ENCODE measurements at places on chromosomes 5 and 9.

DNA sequence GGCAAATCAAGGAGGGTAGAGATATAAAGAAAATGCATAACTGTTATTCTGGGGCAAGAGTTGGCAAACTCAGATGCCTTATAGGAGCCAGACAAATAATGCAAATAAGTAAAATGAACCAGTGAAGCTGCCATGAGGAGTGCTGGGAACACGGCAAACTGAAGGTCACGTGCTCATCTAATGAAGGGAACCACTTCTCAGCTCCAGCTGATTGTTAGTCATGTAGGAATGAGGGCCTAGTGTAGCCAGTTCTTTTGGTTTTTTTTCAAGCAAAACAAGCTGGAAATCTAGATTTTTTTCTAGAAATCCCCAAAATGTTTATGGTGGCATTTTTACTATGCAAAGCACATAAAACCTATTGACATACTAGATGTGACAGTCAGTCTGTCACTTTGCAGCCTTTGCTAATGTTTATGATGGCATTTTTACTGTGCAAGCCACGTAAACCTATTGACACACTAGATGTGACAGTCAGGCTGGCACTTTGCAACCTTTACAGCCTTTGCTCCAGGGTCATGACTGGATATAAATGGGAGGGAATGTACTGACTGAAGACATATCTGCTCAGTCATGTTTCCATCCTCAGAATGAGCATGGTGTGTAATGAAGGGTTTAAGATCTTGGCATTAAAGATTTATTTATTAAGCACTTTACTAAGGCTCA, 39.4 kb downstream of the RUSC2 start:
- DNase-seq: no peak

DNA sequence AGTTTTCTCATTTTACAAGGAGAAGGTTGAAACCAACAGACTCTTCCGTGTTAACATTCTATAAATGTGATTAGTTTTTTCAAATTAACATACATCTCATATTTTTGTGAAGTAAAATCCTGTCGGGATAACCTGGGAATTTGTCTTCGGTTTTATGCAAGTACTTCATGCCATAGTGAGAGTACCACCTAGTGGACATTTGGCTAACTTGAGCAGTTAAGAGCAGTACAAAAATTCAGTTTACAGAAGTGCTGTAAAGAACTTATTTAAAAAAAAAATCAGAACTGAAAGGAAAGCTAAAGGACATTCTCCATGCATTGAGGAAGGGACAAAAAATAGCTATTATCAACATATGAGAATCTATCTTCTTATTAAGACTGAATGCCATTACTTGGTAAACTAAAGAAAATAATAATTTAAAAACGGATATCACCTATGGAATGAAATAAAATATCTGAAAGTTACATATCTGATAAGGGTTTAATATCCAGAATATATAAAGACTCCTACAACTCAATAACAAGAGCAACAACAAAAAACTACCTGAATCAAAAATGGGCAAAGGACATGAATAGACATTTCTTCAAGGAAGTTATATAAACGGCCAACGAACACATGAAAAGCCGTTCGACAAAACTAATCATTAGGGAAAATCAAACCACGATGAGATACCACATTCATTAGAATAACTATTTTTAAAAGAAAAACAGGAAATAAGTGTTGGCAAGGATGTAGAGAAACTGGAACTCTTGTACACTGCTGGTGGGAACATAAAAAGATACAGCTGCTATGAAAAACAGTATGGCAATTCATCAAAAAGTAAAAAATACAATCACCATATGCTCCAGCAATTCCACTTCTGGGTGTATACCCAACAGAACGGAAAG, 117.0 kb upstream of the GNA14 start:
- no peak for DNase-seq

DNA sequence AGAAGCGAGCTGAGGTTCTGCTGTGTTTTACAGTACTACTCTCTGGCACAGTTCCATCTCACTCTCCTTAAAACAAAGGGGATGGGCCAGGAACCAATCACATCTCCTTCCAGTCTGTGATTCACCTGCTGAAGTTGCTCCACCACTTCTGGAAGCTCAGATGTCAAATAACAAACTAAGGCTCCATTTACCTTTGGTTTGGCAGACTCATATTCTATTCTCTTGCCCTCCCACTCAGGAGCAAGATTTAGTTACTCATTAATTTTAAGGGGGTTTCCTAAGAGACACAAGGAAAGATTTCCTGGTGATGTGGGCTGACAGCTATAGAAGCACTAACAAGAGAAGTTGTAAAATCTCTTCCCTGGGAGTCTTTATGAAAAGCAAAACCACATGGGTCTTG, 37.8 kb upstream of the KIF2A start:
- DNase-seq: no peak

DNA sequence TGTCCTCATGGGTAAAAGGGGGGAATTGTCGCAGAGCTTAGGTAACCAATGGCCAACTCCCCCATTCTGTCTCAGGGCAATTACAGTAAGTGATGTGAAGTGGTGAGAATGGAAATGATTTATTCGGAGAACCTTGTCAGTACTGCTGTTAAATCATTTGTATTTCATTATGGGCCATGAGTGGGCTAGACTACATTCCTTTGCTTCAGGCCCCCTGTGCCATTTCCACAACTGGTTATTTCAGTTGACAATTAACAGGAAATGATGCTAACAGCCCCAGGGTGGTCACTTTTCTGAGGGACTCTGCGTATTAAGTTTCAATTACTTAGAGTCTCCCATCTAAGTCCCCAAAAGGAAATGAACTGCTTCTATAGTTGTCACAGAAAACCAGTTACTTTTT, 653.7 kb downstream of the CCDC171 start:
- DNase-seq: no peak

- DNase-seq: no peak
Measured at GRCh38 chr5:10600626-10601245, 36.9 kb downstream of the ANKRD33B start.

DNA sequence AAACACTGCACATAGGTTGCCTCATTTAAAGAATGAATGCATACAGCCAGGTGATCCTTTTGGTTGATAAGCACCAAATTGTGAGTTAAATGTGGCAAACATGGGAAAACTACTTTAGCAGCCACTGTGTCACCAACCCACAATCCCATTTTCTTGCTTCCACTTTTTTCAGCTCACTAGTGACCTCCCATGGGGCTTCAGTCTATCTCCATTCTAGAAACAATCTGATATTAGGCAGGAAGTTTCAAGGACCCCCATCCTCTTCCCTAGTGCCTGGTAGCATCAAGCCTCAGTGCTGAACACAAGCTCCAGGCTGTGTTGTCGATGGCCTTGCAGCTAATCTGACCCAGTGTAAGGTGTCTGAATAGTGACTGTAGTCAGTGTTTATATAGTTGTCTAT, 66.2 kb downstream of the PLPPR1 start:
- DNase-seq: no peak

DNA sequence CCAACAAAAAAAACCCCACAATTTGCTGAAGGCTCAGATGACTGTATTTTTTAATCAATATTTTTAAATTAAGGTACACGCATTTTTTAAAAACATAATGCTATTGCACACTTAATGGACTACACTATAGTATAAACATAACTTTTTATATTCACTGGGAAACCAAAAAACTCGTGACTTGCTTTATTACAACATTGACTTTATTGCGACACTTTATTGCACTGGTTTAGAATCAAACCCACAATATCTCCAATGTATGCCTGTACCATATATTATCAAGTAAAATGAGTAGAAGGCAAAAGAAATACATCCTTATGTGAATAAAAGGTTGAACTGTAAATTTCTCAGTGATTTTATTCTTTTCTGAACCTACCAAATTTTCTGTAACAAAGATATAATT, 53.7 kb downstream of the RICTOR start:
- DNase-seq: no peak

DNA sequence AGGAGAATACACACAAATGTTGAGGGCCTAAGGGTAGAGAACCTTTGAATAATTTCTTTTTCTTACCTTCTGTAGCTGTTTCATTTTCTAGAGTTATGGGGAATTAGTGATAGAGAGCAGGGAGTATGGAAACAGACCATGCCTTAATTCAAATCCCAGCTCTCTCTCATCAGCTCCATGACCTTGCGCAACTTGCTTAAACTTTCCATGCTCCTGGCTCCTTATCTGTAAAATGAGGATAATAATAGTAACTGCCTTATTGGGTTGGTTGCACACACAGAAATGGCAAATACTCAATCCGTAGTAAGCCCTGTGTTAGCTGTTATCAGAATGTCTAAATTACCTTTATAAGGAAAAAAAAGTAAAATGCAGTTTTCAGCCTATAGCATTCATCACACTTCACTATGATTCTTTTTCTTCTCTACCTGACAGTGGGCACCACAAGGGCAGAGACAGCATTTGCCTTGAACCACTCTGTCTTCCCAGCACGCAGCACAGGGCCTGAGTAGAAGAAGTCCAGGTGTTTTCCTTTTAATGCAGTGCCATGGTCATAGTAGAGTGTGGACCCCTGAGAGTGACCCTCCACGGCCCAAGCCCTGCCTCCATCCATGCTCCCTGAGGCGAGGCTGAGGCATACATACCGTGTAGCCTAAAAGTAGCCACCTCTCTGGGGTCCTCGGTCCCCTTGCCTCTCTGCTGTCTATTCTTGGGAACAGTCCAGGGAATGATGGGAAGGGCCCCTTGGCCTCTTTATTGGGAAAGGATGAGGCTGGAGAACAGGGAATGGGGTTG, 17.4 kb downstream of the C5orf15 start:
- no peak for DNase-seq

DNA sequence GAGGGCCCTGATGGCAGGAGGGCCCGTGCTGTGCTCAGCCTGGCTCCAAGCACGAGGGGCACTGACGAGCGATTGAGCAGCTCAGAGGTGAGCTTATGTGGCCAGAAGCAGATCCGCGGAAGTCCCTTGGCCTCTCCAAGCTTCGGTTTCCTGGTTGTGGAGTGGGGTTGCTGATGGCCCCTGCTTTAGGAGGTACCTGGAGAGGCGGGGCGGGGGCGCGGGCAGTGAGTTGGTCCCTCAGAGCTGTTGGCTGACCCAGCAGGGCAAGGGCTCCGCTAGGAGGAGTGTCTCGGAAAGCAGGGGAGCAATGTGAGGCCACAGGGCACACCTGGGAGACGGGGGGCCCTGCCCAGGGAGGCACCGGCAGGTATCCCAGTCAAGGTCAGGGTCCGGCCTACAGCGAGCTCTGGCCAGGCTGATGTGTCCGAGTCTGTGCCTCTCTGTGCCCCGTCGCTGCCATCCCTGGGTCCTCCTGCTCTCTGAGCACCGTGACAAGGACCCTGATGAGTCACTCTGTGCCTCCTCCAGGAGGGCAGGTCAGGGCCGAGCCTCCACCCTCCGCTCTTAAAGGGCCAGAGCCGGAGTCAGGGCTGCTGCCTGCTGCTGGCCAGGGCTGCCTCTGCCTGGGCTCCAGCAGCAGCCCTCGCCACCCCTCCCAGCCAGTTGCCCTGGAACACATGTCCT, 14.8 kb downstream of the NCS1 start:
- DNase-seq: no peak

DNA sequence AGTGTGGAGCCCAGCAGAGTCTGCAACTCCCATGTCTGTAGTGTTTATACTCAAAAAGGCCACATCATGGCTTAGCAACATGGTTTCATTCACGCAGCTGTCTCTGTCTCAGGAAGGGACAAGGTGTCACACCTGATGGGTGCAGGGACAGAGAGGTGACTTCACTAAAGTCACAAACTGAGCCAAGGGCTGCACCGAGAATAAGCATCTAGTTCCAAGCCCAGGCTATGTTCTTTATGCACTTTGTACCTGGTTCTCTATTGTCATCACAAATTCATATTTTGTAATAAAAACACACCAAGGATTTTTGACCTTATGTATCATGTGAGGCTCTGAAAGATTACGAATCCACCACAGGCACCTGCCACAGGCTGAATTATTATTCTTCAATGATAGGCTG, 64.9 kb upstream of the STK32A start:
- DNase-seq: no peak

DNA sequence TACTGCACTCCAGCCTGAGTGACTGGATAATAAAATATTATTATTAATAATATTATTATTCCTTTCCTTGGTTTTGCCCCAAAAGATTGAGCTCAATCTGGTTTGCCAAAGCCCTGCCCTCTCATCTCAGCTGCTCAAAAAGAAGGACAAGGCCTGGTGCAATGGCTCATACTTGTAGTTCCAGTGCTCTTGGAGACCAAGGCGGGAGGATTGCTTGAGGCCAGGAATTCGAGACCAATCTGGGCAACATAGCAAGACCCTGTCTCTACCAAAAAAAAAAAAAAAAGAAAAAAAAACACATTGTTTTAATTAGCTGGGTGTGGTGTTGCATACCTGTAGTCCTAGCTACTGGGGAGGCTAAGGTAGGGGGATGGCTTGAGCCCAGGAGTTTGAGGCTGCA, 13.7 kb upstream of the DENND1A start:
- DNase-seq: no peak

- DNase-seq: no peak
Measured at GRCh38 chr5:82603033-82603987, 325.2 kb upstream of the RPS23 start.
